Adipocyte (in vitro differentiated cells): ENCODE measurements at places on chromosomes 1 and 21.

DNA sequence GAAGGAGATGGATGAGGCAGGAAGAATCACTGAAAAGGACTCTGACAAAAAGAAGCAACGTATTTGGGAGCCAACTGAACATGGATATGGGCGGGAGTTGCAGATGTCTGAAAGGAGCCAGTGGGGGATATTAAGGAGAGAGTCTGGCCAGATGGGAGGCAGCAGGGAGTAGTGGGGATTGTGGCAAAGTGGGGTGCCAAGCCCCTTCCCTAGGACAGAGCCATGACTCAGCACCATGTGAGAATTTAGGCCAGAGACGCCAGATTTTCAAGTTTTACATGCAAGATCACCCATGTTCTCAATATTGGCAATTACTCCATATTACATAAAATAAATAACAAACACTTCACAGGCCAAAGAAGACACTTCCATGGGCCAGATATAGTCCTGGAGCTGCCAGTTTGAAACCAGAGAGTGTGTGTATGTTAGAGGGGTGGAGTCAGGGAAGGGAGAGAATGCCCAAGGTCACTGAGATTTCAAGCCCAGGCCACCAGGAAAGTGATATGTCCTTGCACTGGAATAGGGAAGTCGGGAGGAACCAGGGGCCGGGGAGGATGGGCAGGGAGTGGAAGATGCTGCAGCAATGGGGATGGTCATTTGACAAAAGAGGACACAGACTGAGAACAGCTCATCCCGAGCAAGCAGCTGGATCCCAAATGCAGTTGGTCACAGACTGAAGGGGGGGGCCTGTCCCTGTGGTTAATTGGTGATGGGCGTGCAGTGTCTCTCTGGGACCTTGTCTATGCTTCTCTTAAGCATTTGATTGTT lies 23.5 kb downstream of the TMEM51 start:
- no peak for DNase-seq

DNA sequence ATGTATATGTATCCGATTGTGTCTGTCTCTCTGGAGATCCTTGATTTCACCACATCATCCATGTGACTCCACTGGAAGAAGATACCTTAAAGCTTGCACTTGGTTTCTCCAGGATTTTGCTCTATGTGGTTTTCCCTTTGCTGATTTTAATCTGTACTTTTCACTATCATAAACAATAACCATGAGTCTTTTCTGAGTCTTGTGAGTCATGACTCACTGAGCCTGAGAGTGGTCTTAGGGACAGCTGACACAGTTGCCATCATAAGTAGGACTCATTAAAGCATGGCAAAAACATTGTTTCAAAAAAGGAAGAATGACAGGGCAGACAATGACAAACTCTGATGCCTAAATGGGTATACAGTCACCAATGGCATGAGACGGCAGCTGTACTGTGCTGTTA lies 226.2 kb downstream of the AKT3 start:
- DNase-seq, result peak; percentile 1

- DNase-seq, result peak; percentile 51
Measured at GRCh38 chr1:111406321-111406768, 21.2 kb downstream of the OVGP1 start.

GRCh38 chr1:200749090-200749489 lies 10.4 kb downstream of the CAMSAP2 start:
- no peak for DNase-seq

GRCh38 chr1:3664700-3665375 lies 12.5 kb downstream of the TP73 start:
- no peak for DNase-seq

GRCh38 chr1:201128476-201128875 lies 1.5 kb upstream of the ASCL5 start:
- DNase-seq, result no peak

GRCh38 chr1:243748227-243748626 lies 101.8 kb downstream of the AKT3 start:
- DNase-seq, result no peak

DNA sequence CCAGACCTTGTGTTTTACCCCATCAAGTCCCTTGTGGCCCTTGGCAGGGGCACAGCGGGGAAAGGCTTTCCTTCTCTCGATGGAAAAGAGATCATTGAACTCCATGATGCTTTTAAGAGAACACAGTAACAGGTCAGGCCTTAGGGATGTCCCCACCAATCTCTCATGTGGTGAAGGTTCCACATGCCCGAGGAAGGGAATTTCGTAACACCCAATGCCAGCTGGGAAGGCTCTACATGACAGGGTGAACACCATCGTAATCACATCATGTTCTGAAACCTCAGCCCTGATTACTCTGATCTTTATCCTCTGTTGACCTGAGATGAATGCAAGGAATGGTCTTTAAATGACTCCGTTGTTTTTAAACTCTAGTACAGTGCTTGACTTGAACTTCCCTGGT lies 105.5 kb upstream of the SPAG17 start:
- no peak for DNase-seq

GRCh38 chr1:187264995-187265602 lies 436.4 kb downstream of the PLA2G4A start:
- DNase-seq, result peak; percentile 83

GRCh38 chr1:228452194-228453021 lies 34.8 kb upstream of the RNF187 start:
- no peak for DNase-seq
